ENCODE measurements at places on chromosomes 12 and 14.

- DNase-seq: no peak
Measured at GRCh38 chr12:94169966-94170689, 21.8 kb downstream of the PLXNC1 start.

DNA sequence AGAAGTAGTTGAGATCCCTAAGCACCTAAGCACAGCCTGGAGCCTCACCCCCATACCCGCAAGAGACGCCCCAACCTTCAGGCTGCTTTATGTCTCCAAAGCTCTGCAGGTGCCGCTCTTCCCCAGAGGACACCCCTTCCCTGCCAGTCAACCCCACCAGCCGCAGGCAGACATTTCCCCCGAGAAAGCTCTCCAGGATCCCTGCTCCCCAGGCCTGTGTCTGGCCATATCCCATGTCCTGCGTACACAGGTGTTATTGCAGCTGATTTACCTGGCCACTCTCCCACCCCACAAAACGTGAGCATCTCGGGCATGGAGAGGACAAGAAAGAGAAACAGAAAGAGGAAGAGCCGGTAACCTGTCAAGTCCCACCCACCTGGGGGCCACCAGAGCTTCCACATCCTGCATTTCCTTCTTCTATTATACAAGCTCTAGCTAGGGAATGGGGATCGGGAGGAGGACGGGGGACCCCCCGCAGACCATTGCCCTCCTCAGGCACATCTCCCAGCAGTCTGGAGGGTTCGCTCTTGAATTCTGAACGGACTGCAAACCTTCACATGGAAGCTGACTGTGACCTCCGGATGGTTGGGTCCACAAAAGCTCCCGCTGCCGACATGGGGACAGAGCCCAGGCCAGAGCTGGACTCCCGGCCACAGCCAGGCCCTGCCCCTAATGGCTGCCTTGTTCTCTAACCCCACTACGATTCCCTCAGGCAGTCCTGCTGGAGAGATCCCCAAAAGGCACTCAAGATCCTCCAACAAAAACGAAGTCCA is 17.6 kb downstream of the CCDC88C start:
- DNase-seq: no peak

DNA sequence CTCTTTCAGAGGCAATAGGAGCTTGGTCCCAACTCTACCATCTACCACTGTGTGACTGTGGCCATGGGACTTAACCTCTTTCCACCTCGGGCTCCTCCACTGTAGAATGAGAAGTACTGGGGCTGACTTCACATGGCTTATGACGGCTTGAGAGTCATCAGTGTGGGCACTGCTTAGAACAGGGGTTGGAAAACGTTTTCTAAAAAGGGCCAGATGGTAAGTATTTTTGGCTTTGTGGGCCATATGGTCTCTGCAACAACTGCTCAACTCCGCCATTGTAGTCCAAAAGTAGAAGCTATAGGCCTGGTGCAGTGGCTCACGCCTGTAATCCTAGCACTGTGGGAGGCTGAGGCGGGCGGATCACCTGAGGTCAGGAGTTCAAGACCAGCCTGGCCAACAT is 69.2 kb upstream of the LTA4H start:
- no peak for DNase-seq

DNA sequence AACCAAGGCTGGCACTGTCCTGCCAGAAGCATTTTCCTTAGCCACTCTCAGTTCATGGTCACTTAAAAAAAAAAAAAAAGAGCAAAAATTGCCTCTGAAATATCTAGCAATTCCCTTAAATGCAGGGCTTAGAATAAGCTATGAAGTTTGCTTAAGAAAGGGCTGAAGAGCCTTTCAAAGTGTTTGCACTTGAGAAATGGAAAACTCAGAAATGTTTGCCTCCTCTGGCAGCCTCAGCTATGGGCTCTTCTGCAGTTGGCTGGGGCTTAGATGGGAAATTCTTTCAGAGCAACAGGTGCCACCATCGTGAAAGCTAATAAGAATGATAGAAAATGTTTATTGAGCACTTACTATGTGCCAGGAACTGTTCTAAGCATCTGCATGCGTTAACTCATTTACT is 48.5 kb upstream of the TSPAN11 start:
- no peak for DNase-seq

- no peak for DNase-seq
Measured at GRCh38 chr12:22473212-22473611, 71.1 kb downstream of the C2CD5 start.

DNA sequence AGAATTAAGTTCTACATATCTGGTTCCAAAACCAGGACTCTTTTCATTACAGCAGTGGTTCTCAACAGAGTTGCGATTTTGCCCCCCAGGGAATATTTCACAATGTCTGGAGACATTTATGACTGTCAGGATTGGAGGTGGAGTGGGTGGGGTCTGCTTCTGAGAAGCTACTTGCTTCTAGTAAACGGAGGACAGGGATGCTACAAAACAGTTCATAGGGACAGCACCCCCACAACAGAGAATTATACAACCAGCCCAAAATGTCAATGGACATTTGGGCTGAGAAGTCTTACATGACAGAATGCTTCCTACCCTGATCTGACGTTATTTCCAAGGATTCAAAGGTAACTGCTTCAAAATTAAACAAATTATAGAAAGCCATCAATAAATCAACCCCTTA is 739 bp upstream of the SPATA7 start:
- DNase-seq: peak; percentile 5

DNA sequence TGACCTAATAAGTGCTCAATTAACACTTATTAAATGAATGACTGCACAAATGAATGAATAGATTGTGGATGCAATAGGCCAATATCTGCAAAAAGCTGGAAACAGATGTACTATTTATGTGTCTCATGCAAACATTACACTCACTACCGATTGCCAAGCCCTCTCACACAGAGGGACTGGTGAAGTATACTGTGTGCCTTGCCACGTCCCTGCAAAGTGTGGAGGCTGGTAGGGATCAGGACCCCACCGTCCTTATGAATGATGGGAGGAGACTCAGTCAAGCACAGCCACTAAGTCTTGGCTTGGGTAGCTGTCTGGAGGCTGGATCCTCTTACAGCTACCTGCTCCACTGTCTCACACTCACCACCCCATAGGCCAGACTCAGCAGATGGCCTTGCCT is 3.9 kb upstream of the TUNAR start:
- DNase-seq: no peak

DNA sequence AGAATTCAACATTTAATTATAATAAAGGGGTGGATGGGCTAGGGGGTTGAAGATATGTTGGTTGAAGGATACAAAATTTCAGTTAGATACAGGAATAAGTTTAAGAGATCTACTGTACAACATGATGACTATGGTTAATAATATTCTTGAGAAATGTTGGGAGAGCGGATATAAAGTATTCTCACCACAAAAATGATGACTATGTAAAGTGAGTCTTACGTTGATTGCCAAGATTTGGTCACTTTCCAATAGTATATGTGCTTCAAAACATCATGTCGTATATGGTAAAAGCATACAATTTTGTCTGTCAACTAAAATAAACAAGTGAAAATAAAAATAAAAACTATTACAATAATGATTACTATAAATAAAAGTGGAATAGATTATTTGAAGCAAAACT is 802.0 kb downstream of the C12orf50 start:
- no peak for DNase-seq

DNA sequence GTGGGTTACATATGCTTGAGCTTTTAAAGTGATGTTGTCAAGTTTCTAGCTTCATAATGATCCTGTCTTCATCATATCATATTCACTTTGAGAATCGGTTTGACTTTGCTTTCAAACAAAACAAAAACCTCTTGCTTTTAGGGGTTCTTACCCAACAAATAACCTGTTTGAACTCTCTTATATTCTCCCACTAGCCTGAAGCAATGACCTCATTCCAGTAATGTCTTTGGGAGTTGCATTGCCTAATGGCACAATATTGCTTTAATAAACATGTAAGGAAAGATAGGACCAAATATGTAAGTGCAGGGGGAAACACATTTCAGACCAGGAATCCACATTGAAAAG is 27.7 kb downstream of the WBP11 start:
- DNase-seq: no peak

GRCh38 chr12:58386136-58386535 is 444.8 kb downstream of the ATP23 start:
- no peak for DNase-seq

- DNase-seq: no peak
Measured at GRCh38 chr12:61161961-61162360, 1098.2 kb upstream of the USP15 start.
